ENCODE measurements at places on chromosomes 2 and 18.

DNA sequence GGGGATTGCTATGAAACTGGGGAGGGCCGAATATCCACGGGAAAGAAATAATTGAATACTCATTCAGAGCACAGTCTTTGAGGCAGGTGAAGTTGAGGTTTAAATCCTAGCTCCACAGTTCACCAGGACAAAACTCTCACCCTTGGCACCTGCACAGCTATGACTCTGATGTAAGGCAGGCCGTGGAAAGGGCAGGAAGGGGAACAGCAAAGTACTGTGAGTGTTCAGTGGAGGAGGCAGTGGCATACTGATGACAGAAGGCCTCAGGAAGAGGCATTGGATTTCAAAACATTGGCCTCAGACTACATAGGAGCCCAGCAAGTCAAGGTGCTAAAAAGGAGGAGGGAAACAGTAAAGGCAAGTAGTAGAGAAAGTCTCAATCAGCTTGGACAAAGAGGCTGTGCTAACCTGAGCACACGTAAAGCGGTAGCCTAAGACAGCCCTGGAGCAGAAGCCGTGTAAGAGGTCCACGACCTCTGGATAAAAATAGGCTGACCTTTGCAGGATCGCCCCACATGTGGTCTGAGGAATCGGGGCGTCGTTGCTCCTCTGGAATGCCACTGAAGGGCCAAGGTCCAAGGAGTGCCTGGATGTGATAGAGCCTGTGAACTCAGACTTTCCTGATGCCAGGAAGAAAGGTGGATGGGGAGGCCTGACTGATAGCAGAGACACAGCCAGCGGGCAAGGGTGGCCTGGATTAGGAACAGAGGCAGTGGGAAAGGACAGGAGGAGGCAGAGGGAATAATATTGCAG is 243.6 kb downstream of the PID1 start:
- DNase-seq: no peak

DNA sequence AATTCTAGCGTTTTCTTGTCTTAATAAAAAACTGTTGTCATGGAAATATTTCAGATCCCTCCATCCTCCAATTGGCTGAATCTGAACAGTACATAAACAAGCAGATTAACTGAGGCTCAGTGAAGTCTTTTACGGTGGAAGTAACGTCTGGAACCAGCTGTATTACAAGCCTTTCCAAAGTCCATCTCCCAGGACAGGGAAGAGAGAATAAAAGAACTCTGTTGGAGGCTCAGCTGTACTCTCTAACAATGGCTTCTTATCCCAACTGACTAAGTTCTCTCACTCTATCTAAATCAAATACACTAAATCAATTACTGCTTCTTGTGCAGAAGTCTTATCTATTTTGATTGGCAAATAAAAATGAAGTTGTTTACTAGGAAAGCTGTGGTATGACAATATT is 19.9 kb upstream of the NEDD4L start:
- DNase-seq: no peak

- peak; percentile 65 for DNase-seq
Observed at GRCh38 chr2:218398437-218399390, 954 bp upstream of the CTDSP1 start.

- DNase-seq: peak; percentile 89
Observed at GRCh38 chr18:3623769-3624545, 174.0 kb downstream of the TGIF1 start.

DNA sequence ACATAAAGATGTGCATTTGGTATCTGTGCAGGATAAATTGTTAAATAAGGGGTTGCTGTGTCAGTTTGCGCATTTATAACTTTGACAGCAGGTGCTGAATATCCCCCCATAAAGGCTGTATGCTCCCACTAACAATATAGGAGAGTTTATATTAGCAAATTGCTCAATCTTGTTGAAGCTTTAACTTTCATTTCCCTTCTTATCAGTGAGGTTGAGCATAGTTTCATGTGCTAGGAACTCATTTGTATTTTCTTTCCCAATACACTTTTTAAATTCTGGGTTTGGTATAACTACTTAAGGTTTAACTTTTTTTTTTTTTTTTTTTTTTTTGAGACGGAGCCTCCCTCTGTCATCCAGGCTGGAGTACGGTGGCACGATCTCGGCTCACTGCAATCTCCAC is 89.0 kb downstream of the FAM117B start:
- DNase-seq: no peak

GRCh38 chr2:27720004-27720551 is 51.4 kb upstream of the MRPL33 start:
- no peak for DNase-seq

GRCh38 chr2:9984871-9985480 is 33.5 kb downstream of the GRHL1 start:
- no peak for DNase-seq

Data from Peyer's patch (tissue), 4 donors.